Gastrocnemius medialis (tissue), 4 donors: ENCODE measurements at places on chromosomes 1 and 21. TPM values are rescaled to one million over a fixed set of nuclear protein-coding genes. Genes with fewer than 3 reads are reported as not detected.

EPHB2 gene
- 0.24 TPM for total RNA-seq

ORC1 gene
- 0.44 TPM for total RNA-seq

ATP1A4 gene
- total RNA-seq, result not detected

SAMD13 gene
- total RNA-seq, result 1.5 TPM

CYP4A11 gene
- 0.91 TPM for total RNA-seq

SV2A gene
- total RNA-seq, result 0.56 TPM

TFF3 gene
- total RNA-seq, result 0.91 TPM

POU3F1 gene
- 0.52 TPM for total RNA-seq

CASQ2 gene
- total RNA-seq, result 207 TPM

CLDN8 gene
- total RNA-seq, result not detected

VCAM1 gene
- 1.2 TPM for total RNA-seq

KRTAP19-3 gene
- not detected for total RNA-seq

GRCh38 chr1:228096416-228097332, 6.5 kb downstream of the C1orf35 start:
- DNase-seq, result peak; percentile 6

GRCh38 chr1:147215540-147215916, 9.6 kb downstream of the FMO5 start:
- DNase-seq, result no peak

GRCh38 chr1:6491966-6492365, 499 bp upstream of the PLEKHG5 start:
- DNase-seq, result no peak

DNA sequence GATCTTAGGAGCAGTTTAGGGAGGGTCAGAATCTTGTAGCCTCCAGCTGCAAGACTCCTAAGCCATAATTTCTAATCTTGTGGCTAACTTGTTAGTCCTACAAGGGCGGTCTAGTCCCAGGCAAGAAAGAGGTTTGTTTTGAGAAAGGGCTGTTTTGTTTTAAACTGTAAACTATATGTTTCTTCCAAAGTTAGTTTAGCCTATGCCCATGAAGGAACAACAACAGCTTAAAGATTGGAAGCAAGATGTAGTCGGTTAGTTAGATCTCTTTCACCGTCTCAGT, 62.0 kb downstream of the SLC16A1 start:
- no peak for DNase-seq

GRCh38 chr1:229884765-229885164, 182.3 kb upstream of the GALNT2 start:
- DNase-seq, result no peak

DNA sequence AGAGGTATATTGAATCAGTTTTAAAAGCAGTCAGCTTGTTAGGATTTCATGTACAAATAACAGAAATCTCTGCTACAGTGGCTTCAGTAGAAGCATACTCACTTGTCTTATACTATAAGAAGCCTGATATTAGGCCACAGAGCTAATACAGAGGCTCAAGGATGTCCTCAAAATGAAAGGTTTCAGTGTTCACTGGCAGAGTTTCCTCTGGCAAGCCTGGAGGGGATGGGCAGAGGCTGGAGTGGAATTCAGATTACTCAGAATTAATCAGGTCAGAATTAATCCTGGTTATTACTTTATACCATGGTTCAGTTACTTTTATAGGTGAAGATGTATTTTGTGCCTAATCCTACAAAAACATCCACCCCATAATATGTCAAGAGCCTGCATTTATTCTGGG, 520.5 kb downstream of the USP25 start:
- no peak for DNase-seq

DNA sequence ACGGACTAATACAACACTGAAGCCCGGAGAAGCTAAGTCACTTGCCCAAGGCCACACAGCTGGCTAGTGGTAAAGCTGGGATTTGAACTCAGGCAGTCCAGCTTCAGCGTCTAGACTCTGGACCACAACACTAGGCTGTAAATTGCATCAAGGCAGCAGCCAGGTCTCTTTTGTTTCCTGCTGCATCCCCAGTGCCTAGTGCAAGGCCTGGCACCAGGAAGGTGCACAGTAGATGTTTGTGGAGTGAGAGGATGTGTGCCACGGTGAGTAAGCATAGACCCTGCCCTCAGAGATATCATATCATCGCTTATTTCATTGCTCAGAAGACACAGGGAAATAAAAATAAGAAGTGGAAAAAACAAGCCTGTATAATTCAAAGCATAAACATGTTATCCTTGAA, 40.9 kb downstream of the IGSF21 start:
- no peak for DNase-seq

DNA sequence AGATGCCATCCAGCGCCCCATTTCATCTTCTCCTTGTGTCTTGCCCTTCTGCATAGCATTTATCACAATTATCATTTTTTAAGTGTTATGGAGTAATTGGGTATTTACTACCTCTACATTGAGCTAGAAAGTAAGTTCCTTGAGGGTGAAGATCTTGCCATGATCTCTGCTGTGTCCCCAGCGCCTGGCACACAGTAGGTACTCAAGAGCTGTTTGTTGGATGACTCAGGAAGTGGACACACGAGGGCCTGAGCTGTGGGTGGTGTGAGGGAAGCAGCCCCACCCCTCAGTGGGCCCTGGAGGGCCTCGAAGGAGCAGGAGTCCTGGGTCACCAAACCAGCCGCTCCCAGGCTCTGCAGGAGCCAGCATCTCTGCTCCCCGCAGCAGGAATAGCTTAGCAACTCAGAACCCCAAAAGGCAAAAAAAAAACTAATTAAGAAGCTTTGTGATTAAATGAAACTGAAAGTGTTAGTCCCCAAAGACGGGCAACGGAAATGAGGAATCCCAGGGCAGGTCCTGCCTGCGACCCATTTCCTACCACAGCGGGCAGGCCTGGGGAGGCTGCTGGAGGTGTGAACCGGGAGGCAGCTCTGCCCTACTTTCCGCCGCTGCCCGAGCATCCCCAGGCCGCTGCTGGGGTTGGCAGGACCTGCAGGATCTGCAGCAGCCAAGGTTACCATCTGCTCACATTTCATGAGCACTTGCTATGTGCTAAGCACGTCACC, 87.7 kb downstream of the LACTBL1 start:
- DNase-seq, result no peak

DNA sequence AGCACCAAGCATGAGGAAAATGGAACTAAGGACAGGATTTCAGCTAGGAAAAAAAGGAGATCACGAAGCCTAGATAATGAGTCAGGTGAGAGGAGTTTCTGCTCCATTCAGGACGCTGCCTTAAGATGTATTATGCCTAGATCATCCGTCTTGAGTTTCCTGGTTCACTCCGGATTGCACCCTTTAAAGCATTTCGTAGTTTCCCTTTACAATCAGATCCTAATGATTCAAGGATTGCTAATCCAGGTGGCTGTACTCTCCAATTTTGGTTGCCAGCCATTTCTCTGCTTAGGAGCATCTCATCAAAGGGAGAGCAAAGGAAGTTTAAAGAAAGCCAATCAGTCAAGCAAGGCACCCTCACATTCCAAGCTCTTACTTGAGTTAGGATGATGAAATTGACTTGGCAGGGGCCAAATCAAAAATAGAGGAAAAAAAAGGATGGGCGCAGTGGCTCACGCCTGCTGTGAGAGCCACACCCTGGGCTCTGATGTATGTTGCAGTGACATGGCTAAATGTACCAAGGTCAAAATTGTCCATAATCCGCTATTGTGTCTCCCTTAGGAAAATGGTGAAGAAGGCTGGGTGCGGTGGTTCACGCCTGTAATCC, 156.9 kb upstream of the SOD1 start:
- no peak for DNase-seq

DNA sequence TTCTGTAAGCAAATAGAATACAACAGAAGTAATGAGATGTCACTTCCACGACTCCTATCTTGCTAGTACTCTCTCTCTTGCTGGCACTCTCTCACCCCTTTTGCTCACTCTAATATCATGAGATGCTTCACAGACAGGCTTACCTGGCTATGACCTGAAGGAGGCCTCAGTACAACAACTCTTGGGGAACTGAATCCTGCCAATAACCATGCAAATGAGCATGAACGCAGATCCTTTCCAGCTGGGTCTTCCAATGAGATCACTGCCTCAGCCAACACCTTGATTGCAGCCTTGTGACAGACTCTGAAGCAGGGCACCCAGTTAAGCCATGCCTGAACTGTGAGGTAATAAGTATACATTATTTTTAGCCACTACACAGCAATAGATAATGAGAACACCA, 53.1 kb upstream of the ADAR start:
- DNase-seq, result no peak

- no peak for DNase-seq
Observed at GRCh38 chr21:41766883-41767605, at the start of gene RIPK4. Gene RIPK4, minus strand, starts transcription at chr21:41767052. Its CDS starts 11 bp downstream, at chr21:41767041.

DNA sequence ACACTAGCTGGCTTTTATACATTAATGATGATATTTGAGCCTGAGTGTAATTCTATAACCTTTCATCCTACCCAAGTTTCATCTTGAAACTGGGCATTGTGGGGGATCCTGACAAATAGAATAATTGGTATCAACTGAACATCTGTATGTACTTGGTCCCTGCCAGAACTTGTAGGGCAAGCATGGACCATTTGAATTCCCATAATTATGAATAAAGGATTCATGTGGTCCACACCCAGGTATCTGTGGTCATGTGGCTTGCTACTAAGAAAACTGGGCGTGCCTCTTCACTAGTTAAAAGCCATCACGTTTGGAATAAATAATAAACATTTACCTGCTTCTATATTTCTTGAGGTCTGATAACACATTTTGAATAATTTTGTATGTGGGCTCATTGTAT, 20.6 kb upstream of the VTCN1 start:
- no peak for DNase-seq

GRCh38 chr1:12615865-12616708, 1.9 kb downstream of the DHRS3 start:
- peak; percentile 80 for DNase-seq

- DNase-seq, result no peak
Observed at GRCh38 chr21:32824950-32825349, 53.4 kb upstream of the PAXBP1 start.

- no peak for DNase-seq
Observed at GRCh38 chr1:221503268-221503667, 238.6 kb downstream of the DUSP10 start.

DNA sequence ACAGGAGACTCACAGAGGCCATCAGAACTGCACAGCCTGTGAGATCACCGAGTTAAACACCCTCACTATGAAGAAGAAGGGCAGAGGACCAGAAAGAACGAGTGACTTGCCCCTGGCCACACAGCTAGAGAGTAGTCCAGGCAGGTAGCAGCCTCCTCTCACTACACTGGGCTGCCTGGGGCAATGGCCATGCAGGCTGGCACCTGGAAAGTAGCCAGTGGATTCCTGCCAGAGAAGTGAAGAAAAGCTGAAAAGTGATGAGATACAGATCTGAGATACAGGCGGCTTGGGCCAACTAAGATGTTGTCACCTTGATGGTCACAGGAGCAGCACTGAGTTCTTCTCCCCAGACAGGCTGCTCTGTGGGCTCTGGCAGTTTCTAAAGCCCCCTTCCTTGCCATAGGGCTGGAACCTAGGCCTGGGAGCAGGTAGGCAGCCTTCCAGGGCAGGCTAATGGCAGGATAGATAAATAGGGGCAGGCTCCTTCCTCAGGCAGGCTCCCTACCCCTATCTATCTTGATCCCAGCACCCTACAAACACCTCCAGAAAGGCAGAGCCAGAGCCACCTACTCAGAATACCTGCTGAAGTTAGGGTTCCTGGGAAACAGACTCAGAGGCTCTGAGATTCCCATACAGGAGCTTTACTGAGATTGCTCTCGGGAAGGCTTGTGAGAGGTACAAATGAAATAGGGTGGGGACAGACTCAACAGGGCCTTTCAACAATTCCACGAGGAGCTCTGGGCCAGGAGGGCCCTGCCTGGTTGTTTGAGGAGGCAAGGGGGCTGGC, 106.3 kb downstream of the BEND5 start:
- no peak for DNase-seq

DNA sequence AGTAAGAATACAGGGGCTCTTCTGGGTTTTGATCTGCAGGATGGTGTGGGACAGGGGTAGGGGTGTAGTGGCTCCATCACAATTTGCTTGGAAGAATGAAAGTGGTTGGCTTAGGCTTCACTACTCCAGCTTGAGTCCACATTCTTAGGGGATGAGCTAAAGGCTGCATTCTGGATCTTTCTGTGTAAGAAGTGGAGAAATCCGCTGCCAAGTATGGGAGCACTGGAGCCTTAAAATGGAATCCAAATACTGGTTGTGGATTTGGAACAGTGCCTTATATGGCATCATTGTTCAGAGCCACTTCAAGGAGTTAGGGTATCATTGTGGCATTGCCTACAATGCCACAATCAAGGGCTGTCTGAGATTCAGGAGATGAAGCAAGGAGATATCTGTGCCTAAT, 187.1 kb downstream of the LMO4 start:
- no peak for DNase-seq

GRCh38 chr1:243923292-243924171, 73.5 kb upstream of the AKT3 start:
- no peak for DNase-seq

GRCh38 chr1:218925777-218926176, 247.9 kb upstream of the LYPLAL1 start:
- DNase-seq, result no peak

- DNase-seq, result no peak
Observed at GRCh38 chr1:69824932-69825331, 257.2 kb downstream of the LRRC7 start.

DNA sequence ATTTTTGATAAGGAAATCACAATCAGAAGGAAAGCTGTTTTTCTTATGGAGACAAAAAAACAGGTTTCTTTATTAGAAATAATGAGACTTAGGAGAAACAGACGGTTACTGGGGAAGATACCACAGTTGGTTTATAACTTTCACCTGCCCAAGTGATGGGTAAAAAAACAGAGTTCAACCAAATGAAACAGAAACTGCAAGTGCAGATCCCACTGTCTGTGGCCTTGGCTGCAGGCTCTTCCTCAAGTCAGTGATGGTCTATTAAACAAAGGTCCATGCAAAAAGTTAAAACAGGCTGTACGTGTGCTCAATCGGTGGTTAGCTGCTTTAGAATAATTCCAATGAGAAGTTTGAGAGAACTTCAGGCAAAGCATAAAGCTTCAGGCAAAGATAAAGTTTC, 112.1 kb upstream of the NEGR1 start:
- DNase-seq, result no peak

- peak; percentile 58 for DNase-seq
Observed at GRCh38 chr1:59290193-59290949, 6.5 kb upstream of the FGGY start.

DNA sequence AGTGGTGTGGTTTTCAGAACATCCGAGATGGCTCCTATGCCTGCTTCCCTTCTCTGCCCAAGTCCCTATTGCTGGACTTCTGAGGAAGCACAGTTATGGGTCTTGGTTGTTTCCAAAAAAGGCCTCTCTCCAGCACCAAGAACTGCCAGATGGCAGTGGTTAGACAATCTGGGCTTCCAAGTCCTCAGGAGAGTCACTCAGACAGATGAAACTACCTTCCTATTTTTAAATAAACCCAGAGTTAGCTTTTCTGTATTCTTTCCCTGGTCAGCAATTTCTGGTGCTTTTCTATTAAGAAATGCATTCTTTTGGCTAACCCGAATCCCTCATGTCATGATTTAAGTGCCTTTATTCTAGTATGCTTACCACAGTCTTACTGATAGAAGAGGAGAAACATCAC, 245.9 kb downstream of the PRDM2 start:
- peak; percentile 32 for DNase-seq
